ENCODE measurements at places on chromosomes 5 and 9.

DNA sequence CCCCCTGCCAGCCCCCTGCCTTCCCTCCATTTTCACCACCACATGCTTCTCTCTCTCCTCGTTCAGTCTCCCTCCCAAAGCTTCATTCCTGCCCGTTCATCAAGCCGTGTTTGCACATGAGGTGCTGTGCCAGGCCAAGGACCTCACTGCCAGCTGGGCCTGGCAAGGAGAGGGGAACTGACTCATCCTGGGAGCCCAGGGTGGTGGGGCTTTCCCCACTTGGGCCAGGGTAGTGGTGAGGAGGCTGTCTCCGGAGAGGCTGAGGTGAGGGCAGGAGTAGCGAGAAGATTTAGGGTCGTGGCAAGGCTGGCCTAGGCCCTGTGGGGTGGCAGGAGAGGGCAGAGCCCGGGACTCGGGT lies 30.4 kb upstream of the NOTCH1 start:
- no peak for DNase-seq

GRCh38 chr5:163005949-163006348 lies 431.4 kb upstream of the CCNG1 start:
- no peak for DNase-seq

- DNase-seq, result no peak
Observed at GRCh38 chr5:128228008-128228407, 144.4 kb downstream of the SLC12A2 start.

- DNase-seq, result no peak
Observed at GRCh38 chr9:69076550-69076949, 41.0 kb downstream of the FXN start.

GRCh38 chr5:137954131-137954879 lies 65.0 kb downstream of the PKD2L2 start:
- no peak for DNase-seq

DNA sequence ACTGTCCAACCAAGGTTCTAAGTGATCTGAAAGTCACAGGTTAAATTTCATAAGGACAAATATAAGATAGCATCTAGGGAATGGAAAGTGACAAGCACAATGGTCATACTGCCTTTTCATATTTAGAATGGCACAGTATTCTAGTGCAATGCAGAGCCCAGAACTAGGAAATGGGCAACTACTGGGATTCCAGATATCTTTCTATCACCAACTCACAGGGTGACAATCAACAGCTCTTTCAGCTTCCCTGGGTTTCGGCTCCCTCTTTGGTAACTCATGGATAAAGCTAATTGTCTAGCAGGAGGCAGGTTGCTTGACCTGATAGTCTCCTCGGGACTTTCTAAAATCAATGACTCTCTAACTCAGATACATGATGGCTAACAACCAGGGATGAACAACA lies 60.4 kb downstream of the NR3C1 start:
- DNase-seq, result no peak

GRCh38 chr9:79301551-79302391 lies 270.0 kb upstream of the TLE4 start:
- DNase-seq, result no peak

- DNase-seq, result no peak
Observed at GRCh38 chr9:134895097-134895496, 14.5 kb downstream of the FCN2 start.

DNA sequence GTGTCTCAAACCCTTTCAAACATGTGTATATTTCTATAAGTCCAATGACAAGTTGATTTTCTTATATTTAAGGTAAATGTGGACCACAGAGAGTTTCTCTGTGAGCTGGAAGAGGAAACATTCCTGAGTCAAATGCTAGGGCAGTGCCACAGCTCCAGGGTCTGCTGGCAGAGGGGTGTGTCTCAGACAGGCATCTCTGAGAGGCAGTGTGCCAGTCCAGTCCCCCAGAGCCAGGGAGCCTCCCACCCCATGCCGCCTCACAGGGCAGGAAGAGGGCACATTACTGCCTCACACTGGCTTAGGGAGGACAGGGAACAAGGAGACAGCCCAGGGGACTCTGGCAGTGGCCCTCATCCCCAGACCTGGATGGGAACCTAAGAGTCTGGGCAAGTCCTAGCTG lies 120.2 kb downstream of the TENT4A start:
- DNase-seq, result no peak

GRCh38 chr5:76114179-76114851 lies 31.1 kb downstream of the SV2C start:
- DNase-seq, result no peak

- no peak for DNase-seq
Observed at GRCh38 chr5:38607396-38607795, 51.0 kb upstream of the LIFR start.

GRCh38 chr9:84990850-84991513 lies 321.5 kb downstream of the NTRK2 start:
- DNase-seq, result no peak

- DNase-seq, result no peak
Observed at GRCh38 chr5:3380689-3381088, 214.9 kb upstream of the IRX1 start.

GRCh38 chr5:84437673-84438315 lies 53.1 kb upstream of the EDIL3 start:
- no peak for DNase-seq

- DNase-seq, result no peak
Observed at GRCh38 chr5:145483212-145483611, 351.9 kb downstream of the PRELID2 start.

GRCh38 chr5:34620185-34620584 lies 35.9 kb upstream of the RAI14 start:
- no peak for DNase-seq

DNA sequence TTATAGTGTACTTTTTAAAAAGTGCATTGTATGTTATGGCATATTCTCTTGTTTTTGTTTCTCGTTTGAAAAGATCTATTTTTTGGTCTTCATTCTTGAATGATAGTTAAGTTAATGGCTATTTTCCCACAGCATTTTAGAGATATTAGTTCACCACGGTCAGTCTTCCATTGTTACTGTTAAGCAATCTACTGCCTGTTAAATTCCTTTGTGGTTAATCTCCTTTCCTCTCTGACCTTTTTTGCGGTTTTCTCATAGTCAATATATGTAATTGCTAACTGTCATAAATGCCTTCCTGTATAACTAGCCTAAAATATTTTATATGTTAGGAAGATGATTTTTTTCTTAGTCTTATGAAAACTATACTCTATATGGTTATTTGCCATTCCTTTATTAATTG lies 250.8 kb upstream of the FBXL7 start:
- no peak for DNase-seq

- DNase-seq, result no peak
Observed at GRCh38 chr5:150734579-150735384, 24.0 kb downstream of the DCTN4 start.

- DNase-seq, result no peak
Observed at GRCh38 chr5:79820648-79821047, 131.0 kb downstream of the CMYA5 start.

DNA sequence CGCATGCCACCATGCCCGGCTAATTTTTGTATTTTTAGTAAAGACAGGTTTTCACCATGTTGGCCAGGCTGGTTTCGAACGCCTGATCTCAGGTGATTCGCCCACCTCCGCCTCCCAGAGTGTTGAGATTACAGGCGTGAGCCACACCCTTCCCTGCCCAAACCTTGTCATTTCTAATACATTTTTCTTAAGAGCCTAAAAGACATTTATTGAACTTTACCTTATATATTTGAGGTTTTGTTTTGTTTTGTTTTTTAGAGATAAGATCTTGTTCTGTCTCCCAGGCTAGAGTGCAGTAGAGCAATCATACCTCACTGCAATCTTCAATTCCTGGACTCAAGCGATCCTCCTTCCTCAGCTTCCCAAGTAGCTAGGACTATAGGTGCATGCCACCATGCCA lies 39.8 kb upstream of the FANCC start:
- DNase-seq, result no peak

- DNase-seq, result no peak
Observed at GRCh38 chr5:31362931-31363568, 168.8 kb downstream of the DROSHA start.

DNA sequence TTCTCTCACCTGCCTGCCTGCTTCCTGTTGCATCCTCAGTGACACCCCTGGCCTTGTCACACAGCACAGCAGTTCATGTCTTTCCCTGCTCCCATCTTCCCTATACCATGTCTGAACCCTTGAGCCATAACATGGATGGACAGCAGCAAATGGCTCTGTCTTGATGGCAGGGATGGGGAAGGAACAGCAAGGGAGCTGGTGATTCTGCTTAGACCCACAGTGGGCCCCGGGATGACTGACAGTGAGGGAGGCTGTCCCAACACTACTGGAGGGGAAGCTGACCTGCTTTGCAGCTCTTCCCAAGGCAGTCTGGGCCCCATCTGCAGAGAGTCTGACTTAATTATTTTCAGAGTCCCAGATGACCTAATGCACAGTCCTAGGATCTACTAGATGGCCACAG lies 48.2 kb downstream of the MARCHF3 start:
- no peak for DNase-seq

GRCh38 chr5:27906931-27907601 lies 868.7 kb upstream of the CDH9 start:
- DNase-seq, result no peak

- DNase-seq, result no peak
Observed at GRCh38 chr9:114906922-114907571, 23.3 kb downstream of the TNFSF8 start.

DNA sequence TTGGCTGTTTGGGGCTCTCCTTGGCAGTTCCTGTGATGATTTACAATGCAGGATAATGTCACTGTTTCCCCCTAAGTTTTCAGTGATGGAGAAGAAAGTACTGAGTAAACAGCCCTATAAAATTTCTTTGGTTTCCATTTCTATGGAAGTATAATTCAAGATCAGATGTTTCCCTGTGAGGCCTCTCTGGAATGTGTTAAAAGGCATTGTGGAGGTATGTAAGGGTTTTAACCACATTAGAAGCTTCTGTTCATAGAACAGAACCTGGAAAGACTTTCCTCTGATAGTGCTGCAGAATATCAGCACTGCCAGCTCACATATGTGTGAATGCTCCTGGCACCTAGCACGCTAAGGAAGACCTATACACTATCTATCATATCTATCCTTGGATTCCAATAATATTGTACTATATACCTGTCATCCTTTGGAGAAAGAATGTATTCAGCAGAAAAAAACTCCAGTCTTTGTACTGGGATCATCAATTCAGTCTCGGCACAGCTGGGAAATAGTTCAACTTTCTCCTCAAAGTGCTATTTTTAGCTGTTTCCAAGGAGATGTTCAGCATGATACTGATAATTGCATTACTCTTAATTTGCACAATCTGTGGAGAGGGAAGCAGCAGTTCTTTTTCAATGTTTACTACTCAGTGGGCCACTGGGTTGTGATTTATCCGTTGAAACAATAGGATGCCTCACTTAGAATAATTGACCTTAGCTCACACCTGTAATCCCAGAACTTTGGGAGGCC lies 21.9 kb downstream of the TTC1 start:
- DNase-seq, result no peak

DNA sequence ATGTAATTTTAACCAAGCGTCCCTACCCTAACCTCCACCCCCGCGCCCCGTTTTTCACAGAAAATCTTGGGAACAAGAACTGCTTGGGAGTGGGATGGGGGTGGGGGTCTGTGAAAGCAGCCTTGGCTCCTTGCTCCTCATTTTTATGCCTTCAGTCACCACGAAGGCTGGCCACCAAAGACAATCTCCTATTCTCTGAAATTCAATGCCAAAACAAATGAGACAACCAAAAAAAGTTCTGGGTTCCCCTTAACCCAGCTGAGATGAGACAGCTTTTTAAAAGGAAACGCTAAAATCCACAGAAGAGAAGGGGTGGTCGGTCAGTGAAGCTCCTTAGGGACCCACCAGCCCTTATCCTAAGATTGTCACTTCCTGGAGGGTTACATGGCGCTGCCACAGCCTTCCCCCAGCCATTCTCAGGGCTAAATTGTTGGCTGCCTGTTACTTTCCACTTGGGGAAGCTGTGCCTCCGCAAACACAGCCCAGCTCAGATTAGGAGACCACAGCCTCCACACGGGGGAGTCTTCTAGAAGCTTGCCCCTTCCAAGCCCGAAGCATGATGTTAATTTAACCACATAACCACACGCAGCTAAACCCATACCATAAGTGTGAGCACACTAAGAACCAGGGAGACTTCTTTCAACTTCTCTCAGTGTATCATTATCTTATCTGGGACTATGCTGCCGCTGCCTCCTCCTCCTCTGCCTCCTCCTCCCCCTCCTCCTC lies 136.3 kb downstream of the FOXD1 start:
- no peak for DNase-seq

DNA sequence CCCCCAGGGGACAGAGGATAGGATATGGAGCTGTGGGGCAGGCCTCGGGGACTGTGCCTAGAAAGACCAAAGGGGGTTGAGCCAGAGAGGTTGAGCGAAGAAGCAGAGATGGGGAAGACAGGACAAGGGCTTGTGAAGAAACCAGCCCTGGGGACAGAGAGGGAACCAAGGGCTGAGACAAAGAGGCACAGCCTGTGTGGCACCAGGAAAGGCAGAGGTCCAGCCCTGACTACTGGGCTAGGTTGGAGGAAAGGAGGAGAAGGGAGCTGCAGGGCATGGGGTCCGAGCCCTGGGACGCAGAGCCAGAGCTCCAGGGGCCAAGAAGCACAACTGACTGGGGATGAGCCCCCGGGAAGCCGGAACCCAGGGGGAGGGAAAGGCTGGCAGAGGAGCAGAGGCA lies 9.2 kb downstream of the REEP2 start:
- no peak for DNase-seq

GRCh38 chr5:170484847-170485615 lies 18.8 kb upstream of the KCNIP1 start:
- DNase-seq, result no peak

DNA sequence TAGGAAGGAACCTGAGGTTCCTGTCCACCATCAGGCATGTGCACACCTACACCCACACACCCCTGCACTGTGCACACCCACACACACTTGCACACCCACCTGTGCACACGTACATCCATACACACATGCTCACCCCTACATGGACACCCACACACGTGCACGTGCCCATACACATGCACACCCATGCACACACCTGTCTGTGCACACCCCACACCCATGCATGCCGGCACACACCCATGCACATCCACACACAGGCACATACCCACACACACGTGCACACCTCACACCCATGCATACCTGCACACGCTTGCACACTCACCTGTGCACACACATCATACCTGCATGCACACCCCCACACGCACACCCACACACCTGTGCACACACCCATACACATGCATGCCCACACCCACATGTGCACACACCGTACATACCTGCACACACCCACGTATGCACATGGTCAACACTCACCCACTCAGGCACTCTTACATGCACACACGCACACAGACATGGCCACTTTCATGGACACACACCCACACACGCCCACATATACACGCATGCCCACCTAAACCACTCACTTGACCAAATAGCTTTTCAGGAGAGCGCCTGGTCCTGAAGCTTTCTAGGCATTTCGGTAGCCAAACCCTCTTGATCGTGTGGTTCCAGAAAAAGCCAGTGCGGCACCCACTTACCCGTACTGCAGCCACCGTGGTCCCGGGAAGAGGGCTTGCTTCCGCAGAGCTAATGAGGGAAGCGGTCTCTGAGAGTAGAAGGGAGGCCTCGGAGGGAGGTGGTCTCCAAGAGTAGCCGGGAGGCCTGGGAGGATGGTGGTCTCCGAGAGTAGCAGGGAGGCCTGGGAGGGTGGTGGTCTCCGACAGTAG lies 36.7 kb upstream of the CLPTM1L start:
- no peak for DNase-seq

All from stimulated activated CD8-positive, alpha-beta memory T cell treated with anti-CD3 and anti-CD28 coated beads, Interleukin-2, amount 100 ng/mL, for 1 hour (primary cell).